ENCODE measurements at places on chromosomes 5 and 9.

GRCh38 chr9:126423142-126423915 lies 96.7 kb downstream of the MVB12B start:
- DNase-seq: no peak

DNA sequence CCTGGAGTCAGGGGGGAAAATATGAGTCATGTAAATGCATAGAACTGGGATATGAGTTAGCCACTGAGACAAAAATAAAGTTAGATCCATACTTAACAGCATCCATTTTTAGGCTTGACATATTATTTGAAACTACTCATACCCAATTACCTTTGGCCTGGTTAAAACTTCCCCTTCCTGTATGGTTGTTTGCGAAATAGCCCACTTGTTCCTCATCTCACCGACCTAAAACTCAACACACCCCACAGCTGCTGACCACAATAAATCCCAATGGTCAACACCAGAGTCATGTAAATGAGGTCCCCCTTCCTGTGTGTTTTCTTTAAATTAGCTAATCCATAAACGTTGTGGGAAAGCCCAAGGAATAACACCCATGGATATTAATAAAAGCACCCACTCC lies 55.2 kb upstream of the TMEM215 start:
- DNase-seq: no peak

DNA sequence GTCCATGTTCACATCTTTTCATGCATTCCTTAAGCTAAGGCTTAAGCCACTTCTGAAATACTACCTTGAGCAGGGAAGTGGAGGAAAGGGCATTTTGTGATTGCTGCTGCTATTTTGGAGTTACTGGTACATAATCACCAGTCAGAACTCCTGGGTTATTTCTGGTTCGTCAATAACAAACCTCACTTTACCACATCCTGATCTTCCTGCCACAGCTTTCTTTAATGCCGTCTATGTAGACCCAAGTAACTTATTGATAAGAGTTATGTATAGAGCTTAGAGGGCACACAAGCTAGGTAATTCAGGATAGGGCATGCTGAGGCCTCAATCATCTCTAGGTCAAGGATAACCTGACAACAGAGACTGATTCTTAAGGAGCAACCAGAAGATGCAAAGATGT lies 120.7 kb downstream of the DOCK8 start:
- no peak for DNase-seq

DNA sequence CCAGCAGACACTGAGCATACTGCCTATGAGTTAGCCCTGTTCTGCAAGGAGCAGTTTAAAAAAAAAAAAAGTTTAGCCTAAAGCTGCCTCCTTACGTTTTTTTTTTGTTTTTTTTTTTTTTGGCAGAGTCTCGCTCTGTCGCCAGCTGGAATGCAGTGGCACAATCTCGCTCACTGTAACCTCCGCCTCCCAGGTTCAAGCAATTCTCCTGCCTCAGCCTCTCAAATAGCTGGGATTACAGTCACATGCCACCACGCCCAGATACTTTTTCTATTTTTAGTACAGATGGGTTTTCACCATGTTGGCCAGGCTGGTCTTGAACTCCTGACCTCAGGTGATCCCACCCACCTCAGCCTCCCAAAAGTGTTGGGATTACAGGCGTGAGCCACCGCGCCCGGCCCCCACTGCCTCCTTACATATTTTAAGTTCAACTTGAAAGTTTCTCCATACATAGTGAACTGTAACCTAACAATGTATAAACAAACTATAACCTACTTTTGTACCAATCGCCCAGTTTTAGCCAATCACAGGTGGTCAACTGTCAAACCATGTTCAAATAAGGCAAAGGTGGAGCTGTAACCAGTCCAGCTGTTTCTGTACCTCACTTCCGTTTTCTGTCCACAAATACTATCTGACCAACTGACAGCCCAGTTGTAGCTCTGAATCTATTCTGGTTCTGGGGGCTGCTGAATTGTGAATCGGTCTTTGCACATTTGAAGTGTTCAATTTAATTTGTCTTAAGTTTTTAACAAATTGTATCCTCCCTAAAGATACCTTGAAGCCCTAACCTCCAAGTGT lies 17.1 kb downstream of the GKAP1 start:
- no peak for DNase-seq

- DNase-seq: no peak
These were observed 74.1 kb downstream of the IPO11 start for GRCh38 chr5:62486672-62487071.

DNA sequence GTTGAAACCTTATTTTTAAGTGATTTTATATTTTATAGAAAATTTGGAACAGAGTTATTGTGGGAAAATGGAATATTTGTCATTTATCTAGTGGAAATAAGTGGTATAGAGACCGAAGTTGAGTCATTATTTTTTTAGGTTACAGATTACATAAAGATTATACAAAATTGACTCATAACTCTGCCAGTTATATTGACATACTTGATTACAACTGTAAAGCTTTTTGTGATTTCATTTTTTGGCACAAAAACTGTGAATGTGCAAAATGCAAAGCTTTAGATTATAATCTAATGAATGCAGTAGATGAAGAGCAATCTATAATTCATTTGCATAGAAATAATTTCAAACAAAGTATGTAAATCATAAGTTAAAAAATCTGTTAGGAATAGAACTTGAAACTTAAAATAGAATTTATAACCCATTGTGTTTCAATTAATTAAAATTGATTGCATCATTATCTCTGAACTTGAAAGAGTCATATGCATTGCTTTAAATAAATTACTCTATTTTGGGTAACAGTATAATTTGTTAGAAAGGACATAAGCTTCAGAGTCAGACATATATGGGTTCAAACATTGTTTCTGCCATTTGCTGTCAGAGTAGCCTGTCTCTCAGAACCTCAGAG lies 280.4 kb downstream of the FER start:
- DNase-seq: no peak

GRCh38 chr5:41871852-41872251 lies 1.6 kb upstream of the OXCT1 start:
- DNase-seq: no peak
